ENCODE measurements at places on chromosomes 11 and 22.

GRCh38 chr11:65395961-65396530 lies 9.6 kb downstream of the FRMD8 start:
- no peak for DNase-seq

GRCh38 chr11:107707807-107708206 lies 4.0 kb downstream of the SLN start:
- no peak for DNase-seq

DNA sequence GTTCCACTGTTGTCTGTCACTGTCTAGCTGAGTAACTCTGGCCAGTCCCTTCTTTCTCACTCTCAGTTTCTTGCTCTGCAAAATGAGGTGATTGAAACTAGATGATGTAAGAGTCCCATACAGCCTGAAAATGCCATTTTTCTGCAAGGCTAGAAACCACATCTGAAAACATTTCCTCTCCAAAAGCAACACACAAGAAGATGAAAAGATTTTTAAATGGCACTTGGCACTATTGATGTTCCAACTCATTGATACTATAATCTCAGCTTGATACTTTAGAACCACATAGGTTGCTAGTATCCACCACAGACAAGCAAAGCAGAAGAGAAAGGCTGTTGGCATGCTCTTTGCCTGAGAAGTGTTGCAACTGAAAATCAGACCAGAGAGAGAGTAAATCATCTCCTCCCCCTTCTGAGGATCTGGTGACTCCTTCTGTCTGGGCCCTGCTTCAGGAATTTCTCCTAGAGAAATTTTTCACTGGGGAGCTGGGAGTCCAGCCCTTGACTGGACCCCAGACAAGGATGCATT lies 1217.9 kb downstream of the LRRC4C start:
- no peak for DNase-seq

DNA sequence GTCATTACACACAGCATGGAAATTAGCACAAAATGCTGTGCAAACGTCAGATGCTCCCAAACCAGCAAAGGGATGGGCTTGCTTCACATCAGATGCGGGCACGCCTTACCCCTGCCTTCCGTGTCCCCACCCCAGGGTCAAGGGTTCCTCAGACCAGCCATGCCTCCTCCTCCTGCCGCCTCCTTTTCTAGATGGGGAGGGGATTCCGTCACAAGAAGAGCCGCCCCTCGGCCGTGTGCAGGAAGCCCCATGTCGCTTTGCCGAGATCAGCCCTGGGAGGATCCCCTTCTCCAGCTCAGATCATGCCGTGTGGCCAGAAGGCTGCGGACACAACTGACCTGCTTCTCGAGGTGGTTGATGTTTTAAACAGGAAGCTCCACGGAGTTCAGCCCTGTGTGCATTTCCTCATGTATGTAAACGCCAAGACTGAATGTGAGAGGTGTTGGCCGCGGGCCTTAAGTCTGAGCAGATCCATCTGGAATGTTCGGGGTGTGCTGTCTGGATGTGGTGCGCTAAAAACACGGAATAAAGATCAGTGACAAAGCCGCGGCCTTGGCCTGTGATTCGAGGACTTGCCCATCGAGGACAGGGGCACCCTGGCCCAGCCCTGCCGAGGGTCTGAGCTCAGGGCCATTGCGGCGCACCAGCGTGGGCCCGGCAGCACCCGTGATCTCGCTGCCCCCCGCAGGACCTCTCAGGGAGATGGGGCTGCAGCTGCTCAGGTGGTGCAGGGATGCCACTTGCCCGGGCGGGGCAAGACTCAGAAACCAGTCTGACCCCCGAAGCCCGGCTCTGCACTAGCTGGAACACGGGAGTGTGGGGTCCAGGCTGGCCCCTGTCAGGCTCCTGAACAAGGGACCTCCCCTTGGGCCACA lies 412.9 kb downstream of the TBC1D22A start:
- DNase-seq = no peak

DNA sequence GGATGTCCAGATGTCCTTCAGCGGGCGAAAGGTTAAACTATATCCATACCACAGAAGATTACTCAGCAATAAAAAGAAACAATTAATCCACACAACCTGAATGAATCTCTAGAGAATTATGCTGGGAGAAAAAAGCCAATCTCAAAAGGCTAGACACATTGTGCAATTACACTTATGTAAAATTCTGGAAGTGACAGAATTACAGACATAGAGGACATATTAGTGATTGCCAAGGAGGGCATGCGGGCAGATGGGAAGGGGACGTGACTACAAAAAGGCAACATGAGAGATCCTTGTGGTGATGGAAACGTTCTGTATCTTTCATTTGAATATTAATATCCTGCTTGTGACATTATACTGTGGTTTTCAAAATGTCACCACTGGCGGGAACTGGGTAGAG lies 103.5 kb upstream of the BMAL1 start:
- DNase-seq = no peak

DNA sequence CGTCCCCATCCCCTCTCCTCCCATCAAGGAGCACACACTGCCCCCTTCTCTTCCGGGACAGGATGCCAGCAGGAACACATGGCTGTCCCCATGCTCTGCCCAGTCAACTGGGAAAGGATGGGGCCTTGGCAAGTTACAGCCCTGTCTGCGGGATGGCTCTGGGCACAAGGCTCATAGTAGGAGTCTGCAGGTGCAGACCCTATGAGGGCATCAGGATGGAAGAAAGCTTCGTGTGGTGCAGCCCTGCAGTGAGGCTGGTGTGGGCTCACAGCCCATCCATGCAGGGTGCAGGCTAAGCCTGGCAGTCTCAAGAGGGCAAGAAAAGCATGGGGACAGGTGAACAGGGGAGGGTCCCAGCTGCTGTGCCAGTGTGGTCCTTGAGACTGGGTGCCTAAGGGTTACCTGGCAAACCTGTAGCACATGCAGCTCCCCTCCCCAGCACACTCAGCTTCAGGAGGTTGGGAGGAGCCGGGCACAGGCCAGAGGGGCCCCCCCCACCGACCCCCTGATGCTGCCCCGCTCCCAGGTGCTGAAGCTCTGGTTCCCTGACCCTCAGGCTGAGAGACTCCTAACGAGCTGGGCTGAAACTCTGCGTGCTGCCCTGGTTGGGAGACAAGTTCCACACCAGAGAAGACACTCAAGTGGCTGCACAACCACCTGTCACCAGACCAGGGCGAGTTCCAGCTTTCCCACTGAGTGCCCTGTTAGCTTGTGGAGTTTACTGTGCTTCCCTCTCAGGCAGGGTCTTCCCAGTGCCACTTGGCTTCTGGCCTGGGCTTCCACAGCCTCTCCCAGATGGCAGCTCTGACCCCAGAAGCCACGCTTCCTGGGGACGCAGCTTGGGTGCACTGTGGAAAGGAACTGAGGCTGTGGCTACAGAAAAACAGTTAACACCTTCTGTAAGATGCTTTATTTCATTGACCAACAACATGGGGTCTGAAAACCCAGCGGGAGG lies 3.3 kb upstream of the SCARF2 start:
- DNase-seq = no peak

DNA sequence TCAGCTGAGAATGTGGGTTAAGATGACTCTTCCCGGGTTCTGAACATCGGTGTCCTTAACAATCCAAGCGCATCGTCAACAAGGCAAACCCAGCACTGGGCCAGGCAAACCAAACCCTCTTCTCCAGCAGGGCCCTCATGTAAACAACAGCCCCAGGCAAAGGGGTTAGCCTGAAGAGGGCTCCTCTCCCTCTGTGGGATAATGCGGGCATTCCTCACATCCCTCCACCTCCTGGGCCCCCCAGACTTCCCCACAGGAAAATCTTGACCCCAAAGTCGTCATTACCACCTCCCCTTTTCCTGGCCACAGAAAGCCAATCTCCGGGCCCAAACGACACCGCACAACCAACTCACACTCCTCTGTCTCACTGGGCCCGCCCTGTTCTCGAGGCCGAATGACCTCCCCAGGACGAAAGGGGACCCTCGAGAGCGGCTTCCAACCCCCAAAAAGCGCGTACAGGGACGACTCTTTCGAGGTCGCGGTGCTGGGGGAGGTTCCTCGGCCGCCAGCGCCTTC lies 566 bp downstream of the DDB1 start:
- DNase-seq = no peak

GRCh38 chr11:43245466-43245865 lies 66.3 kb upstream of the API5 start:
- DNase-seq = no peak

GRCh38 chr11:75474878-75475766 lies 42.1 kb upstream of the KLHL35 start:
- DNase-seq = peak; percentile 79

DNA sequence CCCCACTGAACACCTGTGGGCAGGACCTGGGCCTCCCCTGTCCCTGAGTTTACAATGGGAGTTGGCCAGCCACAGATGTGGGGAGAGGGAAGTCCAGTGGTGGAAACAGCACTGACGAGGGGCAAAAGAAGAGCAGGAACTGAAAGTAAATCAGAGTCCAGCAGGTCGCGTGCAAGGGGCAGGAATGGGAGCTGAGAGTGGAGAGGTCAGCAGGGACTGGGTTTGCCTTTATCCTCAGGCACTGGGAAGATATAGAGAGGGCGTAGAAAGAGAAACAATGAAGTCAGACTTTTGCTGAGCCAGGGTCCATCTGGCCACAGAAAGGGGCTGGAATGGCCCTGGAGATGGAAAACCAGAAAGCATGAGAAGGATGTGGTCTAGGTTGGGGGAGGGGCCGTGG lies 8.5 kb downstream of the P2RY6 start:
- DNase-seq = no peak

DNA sequence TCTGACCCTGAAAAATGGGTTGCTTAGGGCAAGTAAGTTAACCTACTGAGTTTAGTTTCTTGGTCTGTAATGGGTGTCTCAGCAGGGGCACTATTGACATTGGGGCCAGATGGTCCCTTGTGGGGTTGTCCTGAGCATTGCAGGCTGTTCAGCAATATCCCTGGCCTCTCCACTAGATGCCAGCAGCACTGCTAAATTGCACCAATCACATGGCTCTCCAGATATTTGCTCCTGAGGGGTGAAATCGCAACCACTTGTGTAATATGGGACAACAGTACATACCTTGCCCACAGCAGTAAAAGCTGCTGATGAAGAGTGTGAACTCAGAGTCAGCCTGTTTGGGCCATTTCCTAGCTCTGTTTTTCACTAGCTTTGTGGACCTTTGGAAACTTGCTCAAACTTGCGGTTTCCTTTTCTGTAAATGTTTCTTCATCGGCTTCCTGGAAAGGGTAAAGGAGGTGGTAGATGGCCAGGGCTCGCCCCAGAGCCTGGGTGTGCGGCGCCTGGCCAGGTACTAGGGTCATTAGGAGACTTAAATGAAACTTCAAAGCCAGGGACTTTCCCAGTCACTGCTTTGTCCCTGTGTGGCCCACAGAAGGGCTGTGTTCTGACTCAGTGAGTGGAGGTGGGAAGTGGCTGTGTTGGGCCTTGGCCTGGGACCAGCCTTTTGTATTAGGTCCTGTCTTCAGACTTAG lies 13.0 kb downstream of the NCF4 start:
- DNase-seq = no peak

DNA sequence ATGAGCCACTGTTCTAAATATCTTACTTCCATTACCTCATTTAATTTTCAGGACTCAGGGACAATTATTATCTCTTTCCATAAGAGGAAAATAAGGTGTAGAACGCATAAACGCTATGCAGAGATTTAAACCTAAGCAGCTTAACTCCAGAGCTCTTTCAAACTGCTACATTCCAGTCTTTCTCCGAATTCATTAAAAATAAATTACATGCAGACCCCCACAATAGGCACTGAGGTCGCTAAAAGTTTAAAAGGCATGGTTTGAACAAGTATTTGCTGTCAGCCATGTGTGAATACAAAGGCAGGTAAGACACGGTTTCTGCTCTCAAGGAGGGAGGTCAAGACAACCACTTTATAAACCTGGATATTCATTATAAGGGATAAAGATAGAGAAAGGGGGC lies 983 bp downstream of the NARS2 start:
- peak; percentile 18 for DNase-seq

- DNase-seq = no peak
Measured at GRCh38 chr11:17286332-17286731, 9.8 kb downstream of the NUCB2 start.

- peak; percentile 40 for DNase-seq
Measured at GRCh38 chr22:24146194-24146616, 35.1 kb upstream of the SUSD2 start.

- no peak for DNase-seq
Measured at GRCh38 chr11:117823294-117823945, 1.1 kb downstream of the FXYD2 start.

Measured in CD8-positive, alpha-beta T cell (primary cell).